ENCODE measurements at places on chromosomes 12 and 14.

DNA sequence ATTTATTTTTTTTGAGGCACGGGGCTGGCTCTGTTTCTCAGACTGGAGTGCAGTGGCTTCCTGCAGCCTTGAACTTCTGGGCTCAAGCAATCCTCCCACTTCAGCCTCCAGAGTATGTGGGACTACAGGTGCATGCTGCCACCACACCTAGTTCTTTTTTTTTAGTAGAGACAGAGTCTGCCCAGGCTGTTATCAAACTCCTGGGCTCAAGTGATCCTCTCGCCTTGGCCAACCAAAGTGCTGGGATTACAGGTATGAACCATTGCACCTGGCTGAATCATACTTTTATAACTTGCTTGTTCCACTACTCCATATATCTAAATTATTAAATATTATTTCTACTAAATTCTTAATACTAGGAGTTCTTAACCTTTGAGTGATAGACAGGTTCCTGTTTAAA, 111.6 kb downstream of the BTG1 start:
- no peak for DNase-seq

GRCh38 chr14:69941768-69942742, 62.8 kb downstream of the SMOC1 start:
- no peak for DNase-seq

DNA sequence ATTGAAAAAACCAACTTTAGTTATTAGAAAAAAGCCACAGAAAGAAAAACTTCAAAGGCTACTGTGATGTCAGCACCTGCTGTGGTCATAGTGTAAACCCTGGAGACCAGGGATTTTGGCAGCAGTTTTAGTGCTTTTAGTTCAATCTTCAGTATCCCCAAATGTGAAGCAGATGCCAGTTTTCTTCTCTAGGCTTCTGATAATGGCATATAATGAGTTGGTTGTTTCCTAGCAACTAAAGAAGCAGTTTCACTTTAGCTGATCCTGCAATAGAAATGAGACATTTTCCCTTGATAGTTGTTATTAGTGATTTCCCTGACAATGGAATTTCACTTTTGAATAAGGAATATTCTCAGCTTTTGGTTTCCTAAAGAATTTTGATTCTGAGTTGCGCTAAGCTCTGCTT, 131.2 kb downstream of the NUBPL start:
- DNase-seq: no peak

DNA sequence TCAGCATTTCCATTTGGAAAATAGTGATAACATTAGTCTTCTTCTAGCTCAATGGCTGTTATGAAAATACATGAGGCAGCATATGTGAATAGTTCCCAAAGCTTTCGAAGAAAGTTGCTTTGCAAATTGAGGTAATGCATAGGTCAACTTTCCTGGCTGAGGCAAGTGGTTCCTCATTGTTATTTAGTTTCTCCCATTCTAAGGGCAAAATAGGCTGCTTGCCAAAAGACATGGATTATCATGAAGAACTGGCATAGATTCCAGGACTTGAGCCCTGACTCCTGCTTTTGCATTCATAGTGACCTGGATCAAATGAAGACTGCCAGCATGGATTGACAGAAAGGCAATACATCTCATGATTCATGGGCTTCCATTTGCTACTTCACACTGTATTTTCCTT, 35.7 kb downstream of the LRFN5 start:
- DNase-seq: no peak

GRCh38 chr12:56086608-56087007, 6.6 kb downstream of the ERBB3 start:
- DNase-seq: no peak

All from effector CD4-positive, alpha-beta T cell (primary cell).